ENCODE measurements at places on chromosomes 13 and 19.

DNA sequence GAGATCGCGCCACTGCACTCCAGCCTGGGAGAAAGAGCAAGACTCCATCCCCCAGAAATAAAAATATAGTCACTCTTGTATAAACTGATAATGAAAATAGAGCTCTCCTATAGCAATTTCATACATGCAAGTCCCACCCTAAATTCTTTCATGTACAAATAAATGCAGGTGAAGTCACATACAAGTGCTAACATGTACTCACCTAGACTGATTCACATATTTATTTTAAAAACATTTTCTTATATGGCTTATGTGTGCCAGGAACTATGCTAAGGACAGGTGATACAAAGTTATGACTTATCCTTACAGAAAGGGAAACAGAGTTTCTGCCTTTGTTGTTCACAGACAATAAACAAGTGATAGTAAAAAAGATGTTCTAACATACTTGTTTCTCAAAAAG lies 32.0 kb downstream of the USP12 start:
- DNase-seq, result no peak

DNA sequence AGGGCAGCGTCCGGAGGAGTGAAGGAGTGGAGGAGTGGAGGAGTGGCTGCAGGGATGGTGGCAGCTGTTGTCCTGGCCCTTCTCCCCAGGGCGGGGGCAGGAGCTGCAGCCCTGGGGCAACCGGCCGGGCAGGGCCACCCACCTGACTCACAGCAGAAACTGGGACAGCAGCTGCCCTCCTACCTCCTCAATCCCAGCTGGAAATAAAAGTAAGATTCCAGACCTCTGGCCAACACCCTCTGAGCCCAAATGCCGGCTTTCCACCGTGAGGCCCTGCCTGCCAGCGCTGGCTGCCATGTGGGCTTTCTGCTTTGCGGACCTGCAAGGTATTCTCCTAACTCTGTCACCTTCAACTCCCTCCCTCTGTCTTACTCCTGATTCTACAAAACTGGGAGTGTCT lies 3.3 kb upstream of the CLPP start:
- DNase-seq, result no peak

DNA sequence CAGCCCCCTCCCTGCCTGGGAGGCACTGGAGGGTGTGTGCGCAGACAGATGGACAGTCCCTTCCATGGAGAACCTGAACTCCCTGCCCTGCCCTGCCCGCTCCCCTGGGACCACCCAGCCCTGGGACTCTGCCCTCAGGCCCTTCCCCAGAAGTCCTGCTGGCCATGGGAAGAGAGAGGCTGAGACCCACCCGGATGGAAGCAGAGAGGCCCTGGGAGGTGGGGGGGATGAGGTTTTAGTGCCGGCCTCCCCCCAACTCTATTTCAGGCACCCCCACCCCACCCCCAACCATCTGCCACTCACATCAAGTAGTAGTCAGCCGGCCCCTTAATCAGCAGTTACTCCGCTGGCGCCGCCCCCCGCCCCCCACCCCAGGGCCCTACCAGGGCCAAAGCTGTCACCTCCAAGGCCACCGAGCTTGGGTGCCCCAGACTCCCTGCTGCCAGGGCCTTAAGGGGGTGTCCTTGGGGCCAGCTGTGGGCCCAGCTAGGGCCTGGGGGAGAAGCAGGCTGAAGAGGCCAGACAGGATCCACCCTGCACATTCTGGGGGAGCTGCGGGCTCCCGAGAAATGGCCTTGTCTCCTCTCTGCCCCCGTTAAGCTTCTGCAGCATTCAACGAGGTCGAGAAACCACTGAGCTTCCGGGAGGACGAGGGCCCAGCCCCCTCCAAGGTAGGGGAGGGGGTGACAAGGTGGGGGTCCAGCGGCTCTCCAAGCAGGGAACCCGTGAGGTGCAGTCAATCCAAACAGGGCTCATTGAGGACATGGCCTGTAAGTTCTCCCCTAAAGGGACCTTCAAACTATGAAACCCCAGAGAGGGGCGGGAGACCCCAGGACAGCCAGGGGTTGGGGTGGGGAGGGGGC lies 17.4 kb downstream of the NMRK2 start:
- no peak for DNase-seq

DNA sequence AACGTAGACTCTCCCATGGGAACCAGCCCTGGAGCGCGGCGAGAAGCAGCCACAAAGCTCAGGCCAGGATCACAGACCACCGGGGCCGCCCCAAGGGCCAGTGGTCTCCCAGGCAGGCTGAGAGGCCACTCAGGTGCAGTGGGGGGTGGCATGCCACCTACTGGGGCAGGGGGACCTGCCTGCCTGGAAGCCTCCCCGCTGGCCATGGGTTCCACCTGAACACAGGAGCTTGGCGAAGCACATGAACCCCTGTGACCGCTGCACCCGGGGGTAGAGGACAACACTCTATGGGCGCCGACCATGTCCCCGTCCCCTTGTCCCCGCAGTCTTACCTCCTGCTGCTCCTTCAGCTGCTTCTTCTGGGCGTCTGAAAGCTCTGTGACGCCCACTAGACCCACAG lies 6.8 kb upstream of the TM6SF2 start:
- no peak for DNase-seq

Data from NCI-H2029 (cell line).